NCI-H2081 (cell line): ENCODE measurements at places on chromosomes 1 and 21.

DNA sequence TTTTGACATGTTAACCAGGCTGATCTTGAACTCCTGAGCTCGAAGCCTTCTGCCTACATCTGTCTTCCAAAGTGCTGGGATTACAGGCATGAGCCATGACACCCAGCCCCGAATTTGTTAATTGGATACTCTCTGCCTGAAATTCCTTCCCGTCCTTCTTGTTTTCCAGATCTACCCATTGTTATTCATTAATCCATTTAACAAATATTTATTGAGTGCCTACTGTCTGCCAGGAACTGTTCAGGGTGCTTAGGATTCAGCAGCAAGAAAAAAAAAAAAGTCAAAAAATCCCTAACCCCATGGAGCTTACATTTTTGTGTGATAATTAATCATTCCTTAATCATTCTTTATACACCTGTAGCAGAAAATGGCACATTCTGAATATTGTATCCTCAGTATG, 206.8 kb upstream of the FOXD3 start:
- DNase-seq, result no peak

GRCh38 chr1:168920456-168921094, 185.9 kb upstream of the ATP1B1 start:
- no peak for DNase-seq

- DNase-seq, result no peak
Observed at GRCh38 chr1:166902279-166902678, 26.2 kb upstream of the TADA1 start.

DNA sequence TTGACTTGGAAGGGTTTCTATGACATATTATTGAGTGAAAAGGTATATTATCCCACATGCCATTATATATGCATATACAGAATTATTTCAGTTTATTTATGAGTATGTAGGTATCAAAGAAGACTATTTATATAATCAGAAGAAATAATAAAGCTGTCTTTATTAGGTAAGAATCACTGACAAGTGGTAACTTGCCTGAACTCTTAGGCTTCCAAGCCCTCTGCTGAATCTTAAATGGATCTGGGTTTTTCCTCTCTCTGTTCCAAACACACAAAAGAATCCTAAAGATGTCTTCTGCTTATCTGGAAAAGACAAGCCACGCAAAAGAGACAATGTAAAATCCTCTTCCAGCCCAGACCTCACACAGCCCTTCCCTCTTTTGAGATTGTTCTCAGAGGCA, 14.9 kb upstream of the SEC16B start:
- DNase-seq, result no peak

DNA sequence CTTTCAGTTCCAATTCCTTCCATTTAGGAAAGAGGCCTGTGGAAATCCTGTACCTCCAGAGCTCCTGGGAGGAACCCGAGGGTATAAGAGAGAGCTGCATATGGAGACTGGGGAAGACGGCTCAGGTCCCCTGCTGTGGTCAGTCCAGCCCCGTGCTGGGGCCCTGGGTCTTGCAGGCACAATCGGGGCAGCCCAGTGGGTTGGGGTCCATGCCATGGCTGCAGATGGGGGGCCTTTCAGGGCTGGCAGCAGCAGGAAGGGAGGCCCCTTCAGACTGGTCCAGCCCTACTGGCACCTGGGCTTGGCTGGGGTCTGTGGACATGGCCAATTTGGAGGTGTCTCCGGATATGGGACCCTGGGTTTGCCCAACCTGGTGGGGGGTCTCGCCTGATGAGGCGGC, 18.2 kb downstream of the HTR6 start:
- no peak for DNase-seq
